Effector CD8-positive, alpha-beta T cell (primary cell): ENCODE measurements at places on chromosomes 7 and 10.
A peak's percentile ranks its signal among the peaks of the same experiment; 100 is the strongest.

- no peak for DNase-seq
Measured at GRCh38 chr10:109696462-109696861, 226.8 kb downstream of the XPNPEP1 start.

DNA sequence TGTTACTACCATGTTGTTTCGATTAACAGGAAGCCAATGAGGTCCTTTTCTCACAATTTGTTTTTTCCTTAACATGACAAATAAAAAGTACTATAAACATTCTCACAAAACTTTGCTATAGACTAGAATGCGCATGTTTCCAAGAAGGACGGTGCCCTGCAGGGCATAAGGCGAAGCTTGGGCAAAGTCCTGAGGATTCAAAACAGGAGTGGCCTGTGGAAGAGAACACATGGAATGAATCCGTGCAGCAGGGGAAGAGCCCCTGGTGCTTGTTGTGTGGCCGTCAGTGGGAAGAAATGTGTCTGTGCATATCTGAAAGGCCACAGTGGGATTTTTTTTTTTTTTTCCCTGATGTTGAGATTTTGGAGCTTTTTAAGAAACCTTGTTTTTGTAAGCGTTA, 67.6 kb downstream of the ITGA8 start:
- DNase-seq = no peak

DNA sequence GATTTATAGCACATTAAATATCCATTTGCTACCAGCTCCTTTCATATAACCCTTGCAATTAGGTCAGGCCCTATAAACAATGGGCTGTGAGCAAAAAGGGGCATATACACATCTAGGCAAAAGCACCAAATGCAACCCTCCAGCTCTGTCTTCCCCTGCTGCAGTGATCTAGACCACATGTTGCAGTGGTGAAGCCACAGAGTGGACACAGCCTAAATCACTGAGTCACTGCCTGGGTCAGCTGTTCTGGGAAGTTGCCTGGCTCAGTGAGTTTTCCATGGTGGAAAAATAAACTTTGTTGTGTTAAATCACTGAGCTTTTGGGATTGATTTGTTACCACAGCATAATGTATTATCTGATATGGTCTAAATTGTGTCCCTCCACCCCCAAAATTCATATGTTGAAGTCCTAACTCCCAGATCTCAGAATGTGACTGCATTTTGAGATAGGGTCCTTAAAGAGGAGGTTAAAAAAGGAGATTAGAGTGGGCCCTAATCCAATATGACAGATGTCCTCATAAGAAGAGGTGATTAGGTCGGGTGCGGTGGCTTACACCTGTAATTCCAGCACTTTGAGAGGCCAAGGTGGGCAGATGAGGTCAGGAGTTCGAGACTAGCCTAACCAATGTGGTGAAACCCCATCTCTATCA, 70.4 kb downstream of the ZFAND4 start:
- DNase-seq = no peak

DNA sequence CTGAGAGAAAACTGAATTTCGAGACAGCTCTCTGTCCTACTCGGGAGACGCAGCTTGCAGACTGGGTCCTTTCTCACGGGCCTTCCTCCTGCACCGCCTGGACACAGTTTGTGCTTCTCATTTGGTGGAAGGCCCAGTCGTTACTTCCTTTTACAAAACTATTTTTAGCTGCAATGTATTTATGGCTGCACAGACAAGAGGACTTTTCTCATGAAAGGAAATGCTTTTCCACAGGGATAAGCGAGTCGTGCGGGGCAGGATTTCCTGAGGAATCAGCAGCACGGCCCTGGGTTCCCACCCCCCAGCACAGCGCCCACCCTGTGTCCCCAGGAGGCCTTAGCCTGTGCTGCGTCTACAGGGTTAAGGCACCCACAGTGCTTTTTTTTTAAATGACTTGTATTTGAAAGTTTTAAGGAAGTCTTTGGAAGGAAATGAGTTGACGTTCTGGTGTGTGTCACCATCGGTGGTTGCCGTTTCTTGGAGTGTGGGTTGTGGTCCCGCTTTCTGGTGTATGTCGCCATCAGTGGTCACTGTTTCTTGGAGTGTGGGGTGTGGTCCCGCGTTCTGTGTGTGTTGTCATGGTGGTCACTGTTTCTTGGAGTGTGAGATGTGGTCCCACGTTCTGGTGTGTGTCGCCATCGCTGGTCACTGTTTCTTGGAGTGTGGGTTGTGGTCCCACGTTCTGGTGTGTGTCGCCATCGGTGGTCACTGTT, 50.9 kb downstream of the INPP5A start:
- DNase-seq = no peak

DNA sequence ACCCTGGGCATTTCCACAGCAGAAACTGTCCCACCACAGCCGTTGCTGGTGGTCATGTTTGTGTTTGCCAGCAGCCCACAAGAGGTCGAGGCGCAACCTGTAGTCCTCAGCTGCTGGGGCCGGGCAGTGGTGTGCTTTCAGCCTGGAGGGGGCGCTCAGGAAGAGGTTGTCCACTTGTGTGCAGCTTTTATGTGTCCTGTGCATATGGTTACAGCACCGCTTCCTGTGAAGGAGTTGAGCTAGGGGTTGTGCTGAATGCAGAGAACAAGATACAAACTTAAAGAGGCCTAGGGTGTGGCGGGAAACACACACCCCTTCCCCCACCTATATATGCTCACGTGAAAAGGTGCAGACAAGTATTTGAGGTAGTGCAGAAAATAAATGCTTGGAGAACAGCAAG, 29.5 kb upstream of the PFKFB3 start:
- DNase-seq = peak; percentile 28

DNA sequence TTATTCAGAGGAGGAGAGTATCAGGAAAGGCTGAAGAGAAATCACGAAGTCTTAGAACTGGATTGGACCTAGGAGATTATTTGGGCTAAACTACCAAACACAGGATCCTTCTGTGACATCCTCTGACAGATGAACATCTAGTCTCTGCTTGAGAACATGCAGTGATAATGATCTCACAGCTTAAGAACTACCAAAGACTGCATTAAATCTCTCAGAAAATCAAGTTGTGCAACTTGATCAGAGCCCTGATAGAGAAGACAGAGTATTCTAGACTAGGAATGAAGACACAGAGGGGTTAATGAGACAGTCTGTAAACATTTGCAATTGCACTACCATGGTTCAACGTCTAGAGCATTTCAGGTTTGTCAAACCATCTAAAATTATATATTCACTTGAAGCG, 37.1 kb upstream of the AGBL3 start:
- no peak for DNase-seq

- no peak for DNase-seq
Measured at GRCh38 chr7:21639206-21639868, 96.5 kb downstream of the DNAH11 start.

- no peak for DNase-seq
Measured at GRCh38 chr7:67550801-67551436, 554.3 kb downstream of the TYW1 start.

- peak; percentile 32 for DNase-seq
Measured at GRCh38 chr7:105014693-105015389, 836 bp downstream of the KMT2E start.

DNA sequence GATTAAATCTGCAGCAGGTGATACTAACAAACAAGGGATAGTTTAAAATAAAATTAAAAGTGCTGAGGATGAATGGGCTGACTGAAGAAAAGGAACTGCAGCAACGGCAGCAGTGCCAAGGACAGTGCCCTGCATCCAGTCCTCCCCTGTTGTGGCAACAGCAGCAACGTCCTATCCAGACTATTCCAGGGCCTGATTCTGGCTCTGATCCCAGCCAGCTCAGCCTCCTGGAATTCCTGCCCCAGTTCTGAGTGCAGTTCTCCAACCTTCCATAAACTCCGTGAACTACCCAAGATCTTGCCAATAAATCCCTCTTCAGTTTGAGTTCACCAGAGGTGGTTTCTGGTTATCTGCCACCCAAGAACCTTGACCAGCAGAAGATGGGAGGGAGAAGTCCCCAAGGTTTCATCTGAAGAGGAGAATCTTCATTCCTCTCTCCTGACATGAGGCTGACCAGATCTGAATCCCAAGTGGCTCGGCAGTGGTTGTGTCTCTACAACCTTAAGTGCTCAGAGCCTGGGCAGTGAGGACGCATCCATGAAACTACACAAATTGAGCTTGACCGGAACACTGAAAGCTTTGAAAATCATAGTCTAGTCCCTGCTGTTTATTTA, 115.8 kb downstream of the SORBS1 start:
- DNase-seq = no peak

DNA sequence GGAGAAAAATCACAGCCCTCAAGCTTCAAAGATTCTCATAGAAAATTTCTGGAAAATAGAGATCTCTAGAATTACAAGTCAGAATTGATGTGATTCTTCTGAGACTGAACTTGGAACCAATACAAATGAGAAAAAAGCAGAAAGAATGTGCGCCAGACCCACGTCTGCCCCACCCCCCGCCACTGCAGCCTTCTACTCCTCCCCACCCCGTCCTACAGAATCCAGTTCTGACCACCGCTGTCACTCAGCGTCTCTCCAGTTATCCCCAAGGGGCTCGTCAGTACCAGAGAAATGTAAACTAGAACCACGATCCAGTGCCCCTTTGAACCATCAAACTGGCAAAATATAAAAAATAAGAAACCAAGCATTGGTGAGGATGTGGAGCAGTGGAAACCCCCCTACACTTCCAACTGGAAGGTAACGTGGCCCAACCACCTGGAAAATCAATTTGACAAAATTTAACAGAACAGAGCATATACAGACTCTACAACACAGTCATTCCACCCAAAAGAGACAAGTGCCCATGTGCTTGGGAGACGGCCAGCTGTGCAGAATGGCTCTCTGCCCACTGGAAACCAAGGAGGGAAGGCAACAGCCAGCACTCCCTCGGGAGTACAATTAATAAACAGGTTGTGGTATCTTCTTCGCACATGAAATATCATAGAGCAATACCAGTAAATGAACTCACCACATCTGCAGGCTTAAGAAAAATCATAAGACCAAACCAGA, 397.9 kb downstream of the TNS3 start:
- no peak for DNase-seq

DNA sequence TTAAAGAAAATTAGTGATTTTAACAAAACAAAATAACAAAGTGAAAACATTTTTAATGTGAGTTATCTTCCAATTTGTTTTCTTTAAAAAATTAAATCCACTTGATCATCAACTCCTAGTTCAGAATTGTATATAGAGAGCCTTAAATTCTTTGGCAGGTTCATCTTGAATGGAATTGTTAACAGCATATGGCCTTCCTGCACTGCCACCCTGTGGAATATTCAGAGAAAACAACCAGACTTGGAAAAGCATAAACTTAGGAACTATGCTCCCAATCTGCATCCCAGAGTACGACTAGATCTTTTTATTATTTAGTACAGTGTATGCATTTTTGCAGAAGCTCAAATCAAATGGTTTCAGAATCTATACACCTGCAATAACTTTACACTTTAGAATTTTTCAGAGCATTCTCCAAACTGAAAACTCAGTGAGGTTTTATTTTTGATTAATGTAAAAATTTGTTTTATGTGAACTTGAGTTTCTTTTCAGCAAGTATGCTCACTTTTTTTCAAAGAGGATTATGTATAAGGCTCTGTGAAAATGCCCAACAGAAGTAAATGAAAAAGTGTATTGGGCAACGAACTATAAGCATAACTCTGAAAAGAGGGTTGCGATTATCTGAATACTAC, 44.9 kb upstream of the ANK3 start:
- DNase-seq = no peak

GRCh38 chr7:32301427-32301826, 188.8 kb downstream of the LSM5 start:
- DNase-seq = no peak

DNA sequence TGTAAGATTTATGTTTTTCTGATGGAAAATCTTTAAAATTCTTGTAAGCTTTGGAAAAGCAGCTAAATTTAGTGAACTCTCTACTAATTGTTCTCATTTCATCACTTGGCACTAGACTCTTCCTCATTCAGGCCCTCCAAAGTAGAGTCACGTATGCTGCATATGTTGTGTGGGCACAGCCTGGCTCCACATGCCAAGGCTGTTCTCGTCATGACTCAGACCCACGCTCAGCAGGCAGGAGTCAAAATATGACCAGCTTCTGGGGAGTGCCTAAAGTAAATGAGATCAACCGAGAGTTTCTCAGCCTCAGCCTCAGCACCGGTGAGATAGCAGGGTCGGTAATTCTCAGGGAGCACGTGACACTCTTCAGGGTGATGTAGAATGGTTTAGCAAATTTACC, 1672.9 kb downstream of the REEP3 start:
- DNase-seq = no peak

GRCh38 chr7:151633516-151633812, 113.8 kb upstream of the RHEB start:
- no peak for DNase-seq

DNA sequence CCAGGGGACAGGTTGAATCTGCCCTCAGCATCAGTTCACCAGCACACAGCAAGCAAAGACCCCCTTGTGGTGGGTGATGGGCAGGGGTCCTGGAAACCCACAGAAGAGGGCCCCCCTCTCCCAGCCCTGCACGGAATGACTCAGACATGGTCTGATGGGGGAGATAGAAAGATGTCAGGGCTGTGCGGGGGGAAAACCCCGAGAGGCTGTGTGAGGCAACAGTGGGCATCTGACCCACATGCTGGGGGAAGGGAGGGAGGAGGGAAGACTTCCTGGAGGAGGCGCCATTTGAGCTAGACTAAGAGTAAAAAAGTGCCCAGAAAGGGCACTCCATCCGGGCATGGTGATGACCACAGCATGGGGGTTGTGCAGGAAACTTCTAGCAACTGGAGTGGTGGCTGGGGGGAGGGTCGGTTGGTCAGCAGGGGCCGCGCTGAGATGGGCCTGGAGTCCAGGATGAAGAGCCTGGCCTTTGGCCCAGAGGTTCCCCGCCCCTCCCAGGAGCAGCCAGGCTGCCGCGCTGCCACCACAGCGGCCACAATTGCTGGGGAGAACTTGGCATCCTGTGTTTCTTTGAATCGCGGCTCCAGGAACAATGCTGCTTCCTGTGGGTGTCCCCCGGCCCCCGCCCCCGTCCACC, 2.5 kb downstream of the LFNG start:
- peak; percentile 45 for DNase-seq

GRCh38 chr7:158249692-158250091, 337.9 kb downstream of the PTPRN2 start:
- DNase-seq = no peak

DNA sequence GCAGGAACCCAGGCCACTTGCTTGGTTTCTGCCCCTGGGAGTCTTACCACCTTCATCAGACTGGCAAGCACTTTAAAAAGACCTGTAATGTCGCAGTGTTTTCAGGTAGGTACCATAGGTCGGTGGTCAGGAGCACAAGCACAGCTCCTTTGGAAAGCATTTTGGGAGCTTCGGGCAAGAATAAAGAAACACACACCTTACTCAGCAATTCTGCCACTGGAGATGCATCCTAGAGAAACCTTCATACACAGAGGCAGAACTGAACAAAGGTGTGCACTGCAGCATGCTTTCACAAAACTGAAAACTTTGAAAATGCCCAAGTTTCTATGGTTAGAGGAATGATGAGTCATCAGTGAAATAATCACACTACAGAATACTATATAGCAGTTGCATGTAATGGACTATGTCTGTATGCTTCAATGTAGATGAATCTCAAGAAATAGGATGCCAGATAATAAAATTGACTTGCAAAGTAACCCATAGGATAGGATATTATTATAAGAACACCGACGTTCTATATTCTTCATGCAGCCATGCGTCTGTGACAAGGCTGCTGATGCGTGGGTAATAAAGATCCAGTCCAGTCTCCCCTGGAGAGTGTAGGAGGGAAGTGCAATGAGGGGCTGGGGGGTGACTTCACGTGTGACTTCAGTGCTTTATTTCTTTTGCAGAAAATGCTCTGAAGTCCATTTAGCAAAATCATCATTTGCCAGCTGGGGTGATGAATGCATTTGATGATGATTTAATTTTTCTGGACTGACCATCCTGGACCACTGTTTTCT, 309.5 kb downstream of the WDR37 start:
- DNase-seq = no peak
